SHP77 treated with DMSO at 0.1 percent for 48 hours (cell line): ENCODE measurements at places on chromosomes 4 and X.

- no peak for DNase-seq
These were observed 7.2 kb upstream of the DDX60L start for GRCh38 chr4:168487282-168488035.

- no peak for DNase-seq
These were observed 325.6 kb downstream of the CAMK2D start for GRCh38 chr4:113435893-113436292.

- no peak for DNase-seq
These were observed 86.3 kb downstream of the SMARCA5 start for GRCh38 chr4:143599827-143600226.

- no peak for DNase-seq
These were observed 30.3 kb upstream of the ENOX2 start for GRCh38 chrX:130933358-130933757.

GRCh38 chr4:176340871-176341685 lies 21.3 kb downstream of the SPCS3 start:
- DNase-seq, result no peak

DNA sequence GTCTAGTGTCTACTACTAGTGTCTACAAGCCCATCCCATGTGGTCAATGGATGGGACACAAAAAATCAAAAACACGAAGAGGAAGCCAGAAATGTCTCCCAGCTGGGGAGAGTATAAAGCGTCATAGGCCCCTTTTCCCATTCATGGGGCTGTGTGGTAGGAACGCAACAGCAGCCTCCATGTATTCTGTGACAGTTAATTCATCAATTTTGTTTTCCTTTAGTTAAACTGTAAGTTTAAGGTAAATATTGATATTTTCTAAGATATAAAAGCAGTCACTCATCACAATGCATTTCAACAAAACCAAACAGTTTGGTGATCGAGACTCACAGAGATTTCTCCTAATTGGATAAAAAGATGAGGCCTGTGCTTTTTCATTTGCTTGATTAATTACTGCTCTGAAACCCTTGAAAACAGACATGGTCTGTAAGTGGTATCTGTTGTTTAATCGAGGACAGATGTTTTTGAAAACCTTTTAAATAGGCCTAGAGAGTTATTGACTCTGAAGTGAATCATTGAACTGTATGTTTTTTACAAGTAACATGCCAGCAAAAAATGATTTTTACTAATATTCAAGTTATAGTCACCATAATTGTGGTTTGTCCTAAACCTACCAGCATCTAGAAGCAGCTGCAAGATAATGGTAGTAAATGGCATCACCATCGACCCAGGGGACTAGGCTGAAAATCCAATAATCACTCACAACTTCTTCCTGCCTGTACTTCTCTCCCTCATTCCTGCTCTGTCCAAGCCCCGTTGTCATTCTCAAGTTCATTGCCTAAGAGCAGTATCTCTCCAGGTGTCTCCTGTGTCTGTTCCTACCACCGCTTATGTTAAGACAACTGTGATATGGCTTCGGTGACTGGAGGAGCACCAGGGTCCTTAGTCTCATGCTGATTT lies 87.7 kb upstream of the SHISA3 start:
- DNase-seq, result no peak

DNA sequence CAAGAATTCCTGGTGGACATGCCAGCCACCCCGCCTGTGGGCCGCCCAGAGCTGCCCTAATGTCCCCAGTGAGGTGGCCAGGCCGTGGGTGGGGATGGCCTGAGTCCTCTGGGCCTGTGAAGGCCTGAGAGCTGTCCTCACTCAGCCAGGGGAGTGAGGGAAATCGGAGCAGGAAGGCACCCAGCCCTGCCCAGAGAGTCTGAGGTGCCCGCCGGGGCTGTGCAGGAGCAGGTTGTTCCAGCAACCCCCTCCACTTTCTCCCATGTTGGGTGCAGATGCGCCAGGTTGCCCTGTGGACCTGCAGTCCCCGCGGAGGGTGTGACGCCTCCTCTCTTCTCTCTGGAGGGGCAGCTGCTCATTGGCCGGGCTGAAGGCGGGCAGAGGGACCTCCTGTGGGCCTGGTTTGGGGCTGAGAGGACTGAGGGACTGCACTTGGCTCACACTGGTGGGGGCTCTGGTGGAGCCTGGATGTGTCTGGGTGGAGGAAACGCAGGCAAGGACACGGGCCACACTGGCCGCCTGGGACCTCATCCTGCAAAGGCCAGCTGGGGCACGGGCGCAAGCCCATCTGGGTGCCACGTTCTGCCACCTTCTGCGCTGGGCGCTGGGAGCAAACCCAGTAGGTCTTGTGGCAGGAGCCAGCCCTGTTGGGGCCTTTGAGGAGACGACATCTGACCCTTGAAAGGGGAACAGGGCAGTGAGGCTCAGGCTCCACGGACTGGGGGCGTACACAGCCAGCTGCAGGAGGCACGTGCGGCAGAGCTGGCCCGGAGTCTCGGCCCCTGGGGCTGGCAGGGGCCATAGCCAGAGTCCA lies 14.0 kb downstream of the DOK7 start:
- DNase-seq, result no peak

GRCh38 chr4:52552778-52553177 lies 106.3 kb downstream of the USP46 start:
- DNase-seq, result no peak

- no peak for DNase-seq
These were observed 85.4 kb upstream of the RAPGEF2 start for GRCh38 chr4:159017323-159018026.

DNA sequence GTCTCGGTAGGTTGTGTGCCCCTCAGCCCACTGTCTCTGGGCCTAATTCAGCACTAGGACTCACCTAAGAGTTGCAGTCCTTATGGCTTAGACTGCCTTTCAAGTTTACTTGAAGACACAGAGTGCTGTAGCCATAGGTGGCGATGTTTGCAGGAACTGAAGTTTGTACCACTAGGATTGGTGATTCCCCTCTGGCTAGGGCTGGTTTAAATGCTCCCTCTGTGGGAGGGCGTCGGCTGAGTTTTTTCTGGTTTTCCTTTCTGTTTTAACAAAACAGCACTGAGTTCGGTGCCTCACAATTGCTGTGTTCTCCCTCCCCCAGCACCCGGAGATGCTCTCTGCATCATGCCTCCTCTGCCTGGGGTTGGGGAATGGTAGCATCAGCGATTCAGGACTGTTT lies 480.9 kb downstream of the PCDH11X start:
- no peak for DNase-seq

- DNase-seq, result no peak
These were observed 67.0 kb downstream of the DDX53 start for GRCh38 chrX:23066588-23067281.
